ENCODE measurements at places on chromosomes 12 and 14. TPM values are rescaled to one million over a fixed set of nuclear protein-coding genes. Genes with fewer than 3 reads are reported as not detected.

DNA sequence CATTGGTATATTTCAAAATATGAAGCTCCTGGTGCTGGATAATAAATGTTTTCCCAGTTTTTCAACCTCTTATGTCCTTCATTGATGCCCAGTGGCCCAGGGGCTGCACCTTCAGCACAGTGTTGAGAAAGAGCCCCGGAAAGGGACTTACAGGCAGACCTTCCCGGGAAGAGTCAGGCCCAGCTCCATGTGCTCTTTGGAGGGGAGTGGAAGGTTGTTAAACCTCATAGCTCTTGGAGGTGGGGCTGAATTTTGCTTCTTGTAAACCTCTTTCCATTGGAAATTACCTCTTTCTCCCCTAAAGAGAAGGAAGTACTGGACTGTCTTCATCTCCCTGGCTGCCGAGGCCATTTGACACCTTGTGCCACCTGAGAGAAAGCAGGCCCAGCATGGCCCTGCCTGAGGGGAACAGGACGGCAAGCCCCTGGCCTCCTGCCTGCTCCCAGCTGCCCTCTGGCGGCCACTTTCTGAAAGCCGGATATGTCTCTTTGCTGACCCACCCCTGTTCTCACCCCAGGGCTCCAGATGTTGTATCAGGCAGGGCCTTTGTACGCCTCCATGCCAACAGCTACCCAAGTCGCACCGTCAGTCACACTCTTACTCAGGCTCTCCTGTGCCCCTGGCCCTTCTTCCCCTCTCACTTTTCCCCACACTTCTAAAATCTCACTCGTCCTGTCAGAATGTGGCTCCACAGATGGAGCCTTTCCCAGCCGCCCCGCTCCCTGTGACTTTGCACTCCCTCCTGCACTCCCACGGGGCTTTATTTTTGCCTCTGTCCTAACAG, 43.0 kb downstream of the EVL start:
- peak; percentile 88 for DNase-seq

DNA sequence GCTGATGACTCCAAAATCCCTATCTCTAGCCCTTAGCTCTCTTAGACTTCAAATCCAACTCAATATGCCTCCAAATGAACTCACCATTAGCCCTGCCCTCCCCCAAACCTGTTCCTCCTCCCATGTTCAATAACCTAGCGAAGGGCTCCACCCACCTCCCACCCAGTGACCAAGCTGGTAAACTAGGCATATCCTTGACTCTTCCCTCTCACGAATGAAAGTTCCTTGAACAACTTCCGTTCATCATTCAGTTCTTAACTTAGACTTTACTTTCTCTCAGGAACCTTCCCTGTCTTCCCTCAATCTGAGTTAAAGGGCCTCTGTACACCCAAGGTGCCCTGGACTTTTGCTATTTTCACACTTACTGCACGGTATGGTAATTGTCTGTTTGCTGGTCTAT, 1.9 kb upstream of the KLHDC1 start:
- DNase-seq, result no peak

Gene TAS2R20
- 3.9 TPM for total RNA-seq

Gene FOXM1
- 30.0 TPM for total RNA-seq

DNA sequence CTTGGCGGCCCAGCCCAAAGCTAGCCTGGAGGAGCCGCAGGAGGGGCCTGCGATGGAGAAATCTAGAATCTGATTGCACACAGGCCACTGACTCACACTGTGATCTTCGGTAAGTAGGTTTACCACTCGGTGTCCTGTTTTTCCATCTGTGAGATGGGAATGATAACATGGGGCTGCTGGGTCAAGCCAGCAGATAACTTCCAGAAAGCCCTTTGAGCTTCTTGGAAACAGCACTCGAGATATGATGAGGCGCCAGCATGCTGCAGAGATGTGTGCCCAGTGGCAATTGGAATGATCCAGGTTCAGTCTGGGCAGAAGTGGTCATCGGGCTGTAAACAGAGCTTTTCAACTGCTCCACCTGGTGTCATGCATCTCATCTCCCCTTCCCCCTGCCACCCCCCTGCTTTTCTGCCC, 771.3 kb upstream of the TBX3 start:
- DNase-seq, result no peak

- DNase-seq, result no peak
These were observed 34.3 kb upstream of the NCOR2 start for GRCh38 chr12:124601706-124602105.

DNA sequence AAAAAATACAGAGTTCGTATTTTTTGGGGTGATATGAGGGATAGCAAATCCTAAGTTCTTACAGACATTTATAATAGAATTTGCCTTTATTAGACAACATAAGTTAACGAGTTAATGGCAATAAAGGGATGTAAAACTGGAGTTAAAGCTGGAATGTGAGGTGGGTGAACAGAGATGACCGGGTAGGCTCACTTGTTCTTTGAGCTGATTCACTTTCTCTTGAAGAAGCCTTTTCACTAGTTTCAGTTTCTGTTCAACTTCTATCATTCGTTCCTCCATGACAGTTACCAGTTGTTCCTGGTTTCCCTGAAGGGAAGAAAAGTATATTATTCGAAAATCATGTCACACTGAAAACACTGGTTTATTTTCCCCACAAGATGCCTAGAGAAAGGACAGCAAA, 57.7 kb upstream of the SAV1 start:
- no peak for DNase-seq

Measured in mucosa of descending colon (tissue), 3 donors.